ENCODE measurements at places on chromosomes 4 and X.

GRCh38 chr4:127479031-127479622 is 153.6 kb upstream of the INTU start:
- DNase-seq, result no peak

DNA sequence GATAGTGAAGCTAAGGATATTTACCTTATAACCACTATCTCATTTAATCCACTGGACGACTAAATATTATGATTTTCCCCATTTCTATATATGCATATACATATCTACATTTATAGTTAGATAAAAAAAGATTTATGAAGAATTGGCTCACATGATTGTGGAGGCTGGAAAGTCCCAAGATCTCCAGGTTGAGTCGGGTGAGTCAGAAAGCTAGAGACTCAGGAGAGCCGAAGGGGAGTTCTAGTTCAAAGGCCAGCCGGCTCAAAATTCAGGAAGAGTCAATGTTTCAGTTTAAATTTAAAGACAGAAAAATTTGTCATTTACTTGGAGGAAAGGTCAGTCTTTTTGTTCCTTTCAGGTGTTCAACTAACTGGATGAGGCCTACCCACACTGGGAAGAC is 158.2 kb upstream of the CPEB2 start:
- DNase-seq, result no peak

DNA sequence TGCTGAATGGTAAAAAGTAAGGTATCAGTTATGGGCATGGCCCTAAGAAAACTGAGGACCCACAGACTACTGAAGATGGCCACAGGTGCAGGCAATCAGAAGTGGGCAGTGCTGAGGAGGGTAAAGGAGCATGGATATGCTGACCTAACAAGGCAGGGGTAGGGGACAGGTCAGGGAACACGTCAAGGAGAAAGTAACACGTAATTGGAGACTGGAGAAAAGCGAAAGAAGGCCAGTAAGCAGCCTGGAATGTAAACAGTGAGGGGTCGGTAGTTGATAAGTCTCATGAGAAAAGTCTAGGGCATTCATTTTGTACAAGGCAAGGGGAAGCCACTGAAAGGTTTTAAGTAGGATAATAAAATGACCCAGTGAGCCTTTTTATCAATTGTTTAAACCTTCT is 153.3 kb downstream of the PRDM5 start:
- peak; percentile 44 for DNase-seq

DNA sequence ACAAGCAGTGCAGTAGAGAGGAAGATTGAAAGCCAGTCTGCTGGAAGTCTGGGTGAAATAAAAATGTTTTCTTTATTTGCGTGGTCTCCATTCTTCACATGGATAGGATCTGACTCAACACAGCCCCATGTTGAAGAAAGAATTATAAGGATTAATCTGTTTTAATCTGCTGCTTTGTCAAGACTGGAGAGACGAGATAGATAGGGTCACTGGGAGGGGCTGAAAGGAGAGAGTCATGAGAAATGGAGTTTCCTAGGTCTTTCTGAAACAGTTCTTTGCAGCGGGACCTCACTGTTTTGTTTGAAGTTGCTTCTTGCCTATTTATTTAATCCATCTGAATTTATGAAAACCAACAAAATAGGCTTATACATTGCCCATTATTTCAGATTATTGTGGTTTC is 32.4 kb upstream of the RHOH start:
- no peak for DNase-seq

GRCh38 chr4:162456106-162456505 is 292.3 kb upstream of the FSTL5 start:
- no peak for DNase-seq

DNA sequence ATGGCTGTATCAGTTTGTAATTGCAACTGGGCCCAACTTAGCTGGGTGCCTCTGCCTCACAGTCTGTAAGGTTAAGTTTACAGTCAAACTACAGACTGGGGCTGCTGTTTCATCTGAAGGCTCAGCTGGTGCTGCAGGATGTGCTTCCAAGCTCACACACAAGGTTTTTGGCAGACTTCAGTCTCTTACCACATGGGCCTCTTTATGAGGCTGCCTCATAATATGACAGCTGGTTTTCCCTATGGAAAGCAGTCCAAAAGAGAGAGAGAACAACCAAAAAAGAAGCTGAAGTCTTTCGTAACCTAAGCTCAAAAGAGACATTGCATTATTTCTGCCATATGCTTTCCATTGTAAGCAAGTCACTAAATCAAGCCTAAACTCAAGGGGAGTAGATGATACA is 271.7 kb downstream of the DCTD start:
- DNase-seq, result no peak

- peak; percentile 87 for DNase-seq
Measured at GRCh38 chrX:74450803-74451449, 29.6 kb downstream of the SLC16A2 start.

GRCh38 chrX:22666441-22666840 is 333.3 kb upstream of the DDX53 start:
- DNase-seq, result no peak

- DNase-seq, result no peak
Measured at GRCh38 chrX:134453631-134454030, 6.3 kb upstream of the HPRT1 start.

GRCh38 chrX:46653482-46653881 is 79.9 kb downstream of the CHST7 start:
- DNase-seq, result no peak

GRCh38 chr4:100952590-100952989 is 394.7 kb downstream of the PPP3CA start:
- DNase-seq, result no peak

- DNase-seq, result no peak
Measured at GRCh38 chrX:144798972-144799371, 448.3 kb upstream of the SPANXN1 start.

DNA sequence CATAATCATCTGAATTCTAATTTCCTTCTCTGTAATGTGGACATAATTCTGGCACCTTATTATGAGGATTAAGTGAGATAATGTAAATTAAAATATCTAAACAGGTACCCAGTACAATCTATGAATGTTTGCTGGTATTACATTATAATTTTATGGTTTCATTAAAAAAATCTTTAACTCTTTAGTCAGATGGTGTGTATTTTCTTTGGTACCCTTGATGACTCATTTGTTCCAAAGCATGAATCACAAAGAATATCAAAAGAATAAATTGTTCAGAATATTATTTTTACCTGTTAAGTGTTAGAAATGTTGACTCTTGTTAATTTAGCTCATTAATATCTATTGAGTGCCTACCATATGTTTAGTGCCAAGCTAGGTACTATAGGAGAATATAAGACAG is 74.3 kb downstream of the SNX25 start:
- DNase-seq, result no peak

GRCh38 chr4:103449296-103450023 is 251.3 kb upstream of the CENPE start:
- DNase-seq, result no peak

- DNase-seq, result no peak
Measured at GRCh38 chr4:100317032-100317864, 127.0 kb upstream of the DDIT4L start.

GRCh38 chrX:101958139-101958538 is 26.3 kb upstream of the ZMAT1 start:
- DNase-seq, result no peak

- DNase-seq, result no peak
Measured at GRCh38 chrX:43165343-43165920, 387.5 kb upstream of the PPP1R2C start.

GRCh38 chr4:23504083-23504482 is 385.8 kb downstream of the PPARGC1A start:
- DNase-seq, result no peak

- peak; percentile 28 for DNase-seq
Measured at GRCh38 chr4:108651014-108651791, 804 bp downstream of the OSTC start.

- no peak for DNase-seq
Measured at GRCh38 chrX:15790769-15791290, 546 bp downstream of the ZRSR2 start.

DNA sequence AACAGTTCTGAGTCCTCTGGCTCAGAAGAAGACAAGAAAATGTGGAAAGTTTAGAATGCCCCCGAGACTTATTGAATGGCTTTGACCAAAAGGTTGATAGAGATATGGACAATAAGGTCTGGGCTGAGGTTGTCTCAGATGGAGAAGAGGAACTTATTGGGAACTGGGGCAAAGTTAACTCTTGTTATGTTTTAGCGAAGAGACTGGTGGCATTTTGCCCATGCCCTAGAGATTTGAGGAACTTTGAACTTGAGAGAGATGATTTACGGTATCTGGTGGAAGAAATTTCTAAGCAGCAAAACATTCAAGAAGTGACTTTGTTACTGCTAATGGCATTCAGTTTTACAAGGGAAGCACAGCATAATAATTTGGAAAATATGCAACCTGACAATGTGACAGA is 1549.3 kb upstream of the ADGRL3 start:
- DNase-seq, result no peak

- DNase-seq, result no peak
Measured at GRCh38 chr4:82223715-82224114, 150.1 kb downstream of the HNRNPD start.

GRCh38 chrX:149641432-149641831 is 9.8 kb upstream of the TMEM185A start:
- DNase-seq, result no peak

GRCh38 chr4:184344435-184344834 is 126.8 kb upstream of the ENPP6 start:
- no peak for DNase-seq

DNA sequence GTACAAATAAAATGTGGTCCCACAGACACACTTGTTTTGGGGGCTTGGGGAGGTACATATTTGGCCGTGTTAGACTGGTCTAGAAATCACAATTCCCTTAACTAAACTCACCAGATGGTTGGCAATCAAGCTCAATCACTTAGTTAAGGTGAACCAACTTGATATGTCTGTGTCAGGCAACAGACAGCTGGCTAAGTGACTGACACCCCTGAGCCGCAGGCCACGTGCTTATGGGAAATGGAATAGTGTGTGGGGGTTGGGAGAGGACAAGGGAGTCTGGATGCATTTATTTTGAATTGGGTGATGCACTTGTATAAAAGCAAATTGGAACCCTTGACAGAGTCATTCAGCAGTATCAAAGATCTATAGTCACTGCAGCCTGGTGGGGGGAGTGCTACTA is 209.0 kb downstream of the HS6ST2 start:
- DNase-seq, result no peak

DNA sequence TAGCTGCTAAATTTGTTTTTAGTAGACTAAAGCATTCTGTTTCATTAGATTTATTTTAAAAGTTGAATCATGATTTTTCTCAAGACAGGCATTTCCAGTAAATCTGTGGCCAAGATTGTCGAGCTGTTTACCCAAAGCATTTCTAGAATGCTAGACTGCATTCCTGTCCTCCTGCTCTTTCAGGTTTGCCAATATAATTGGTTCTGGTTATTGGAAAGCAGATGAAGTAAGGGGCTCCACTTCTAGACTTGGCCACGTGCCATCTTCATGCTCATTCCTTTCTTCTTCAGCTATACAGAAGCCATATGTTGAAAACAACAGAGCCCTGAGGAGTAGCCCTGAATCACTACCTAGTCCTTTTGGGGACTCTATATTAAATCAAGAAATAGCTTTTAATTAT is 62.5 kb downstream of the PGRMC2 start:
- no peak for DNase-seq

- DNase-seq, result no peak
Measured at GRCh38 chr4:78687818-78688217, 88.3 kb upstream of the BMP2K start.

DNA sequence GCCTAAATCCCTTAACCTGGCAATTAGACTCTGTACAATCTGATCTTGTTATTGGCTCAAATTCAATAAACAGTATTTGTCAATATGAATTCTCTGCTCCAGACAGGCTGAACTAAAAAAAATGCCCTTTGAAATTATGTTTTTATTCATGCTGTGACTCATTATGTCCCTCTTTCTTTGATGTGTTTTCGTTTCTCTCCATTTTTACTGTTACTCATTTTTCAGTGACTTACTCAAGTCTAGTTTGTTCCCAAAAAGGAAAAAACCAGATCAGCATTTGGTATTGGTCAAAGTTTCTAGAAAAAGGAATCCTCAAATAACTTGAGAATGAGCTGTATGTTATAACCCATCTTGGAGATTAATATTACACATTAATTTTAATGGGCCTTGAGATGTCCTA is 40.4 kb downstream of the UNC5C start:
- no peak for DNase-seq

- no peak for DNase-seq
Measured at GRCh38 chr4:99885063-99885664, 9.1 kb downstream of the LAMTOR3 start.

DNA sequence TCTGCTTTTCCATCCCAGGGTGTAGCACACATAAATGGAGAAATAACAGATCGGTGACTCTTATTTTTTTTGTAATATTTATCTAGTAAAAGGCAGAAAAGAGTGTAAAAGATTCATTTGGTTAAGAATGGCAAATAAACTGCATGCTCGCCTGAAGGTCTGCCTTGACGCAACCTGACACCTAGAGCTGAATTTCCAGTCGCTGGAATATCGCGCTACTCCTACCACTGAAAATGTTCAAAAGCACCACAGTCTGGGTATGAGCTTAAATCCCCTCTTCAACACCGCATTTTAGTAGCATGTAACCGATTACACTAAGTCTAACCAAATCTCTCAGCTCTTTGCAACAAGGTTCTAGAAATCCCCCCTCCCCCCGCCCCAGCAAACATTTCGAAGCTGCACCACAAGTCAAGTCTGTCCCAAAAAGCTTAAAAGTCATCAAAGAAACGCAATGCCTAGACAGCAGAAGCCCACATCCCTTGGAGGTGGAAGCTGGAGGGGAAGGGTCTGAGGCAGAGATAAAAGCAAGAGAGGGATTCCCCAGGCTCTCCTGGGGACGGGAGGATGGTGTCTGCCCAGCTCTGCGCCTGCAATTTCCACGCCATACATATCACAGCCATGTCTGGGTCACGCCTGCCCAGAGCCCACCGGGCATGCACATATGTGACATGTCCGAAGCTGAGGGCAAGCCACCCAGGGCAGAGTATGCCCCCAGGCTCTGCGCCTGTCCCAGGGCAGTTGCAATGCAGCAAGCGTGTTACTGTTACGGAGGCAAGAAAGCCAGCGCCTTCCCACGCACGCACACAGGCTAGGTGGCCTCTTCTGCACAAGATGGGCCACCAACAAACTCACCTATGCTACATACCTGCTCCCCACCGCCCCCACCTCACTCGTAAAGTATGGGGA is 1.4 kb downstream of the FGF13 start:
- DNase-seq, result no peak

DNA sequence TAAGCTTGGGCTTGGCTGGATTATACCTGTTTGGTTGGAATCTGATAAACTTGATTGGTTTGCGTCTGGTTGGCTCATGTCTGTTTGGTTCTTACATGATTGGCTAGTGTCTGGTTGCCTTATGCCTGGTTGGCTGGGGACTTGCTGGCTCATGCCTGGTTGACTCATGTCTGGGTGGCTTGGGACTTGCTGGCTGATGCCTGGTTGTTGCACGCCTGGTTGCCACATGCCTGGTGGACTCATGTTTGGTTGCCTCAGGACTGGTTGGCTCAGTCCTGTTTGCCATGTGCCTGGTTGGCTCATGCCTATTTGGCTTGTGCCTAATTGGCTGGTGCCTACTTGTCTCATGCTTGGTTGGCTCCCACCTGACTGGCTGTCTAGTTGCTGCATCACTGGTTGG is 104.5 kb downstream of the APOOL start:
- DNase-seq, result no peak

GRCh38 chrX:63657821-63658220 is 127.2 kb downstream of the ARHGEF9 start:
- DNase-seq, result peak; percentile 39

Measured in GM04503 (cell line).